ENCODE measurements at places on chromosomes 6 and 20.

DNA sequence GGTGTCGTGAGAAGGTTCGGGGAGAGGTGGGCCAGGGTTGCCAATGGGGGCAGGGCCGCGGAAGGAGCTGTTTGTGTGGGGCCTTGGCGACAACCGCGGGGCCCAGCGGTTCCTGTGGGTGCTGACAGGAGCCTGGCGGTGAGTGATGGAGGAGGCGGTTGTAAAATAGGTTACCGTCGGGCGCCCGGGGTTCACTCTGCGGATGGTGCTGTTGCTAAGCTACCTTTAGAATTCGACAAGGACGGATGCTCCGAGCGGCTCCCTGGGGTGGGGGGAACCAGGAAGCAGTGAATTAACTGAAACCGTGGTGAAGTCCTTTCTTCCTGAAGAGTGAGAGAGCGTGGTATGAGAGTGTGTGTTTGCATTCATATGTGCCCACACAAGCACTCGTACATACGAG lies 61.7 kb downstream of the CDH22 start:
- DNase-seq: peak; percentile 22

GRCh38 chr6:105507811-105508210 lies 104.9 kb upstream of the PREP start:
- no peak for DNase-seq

DNA sequence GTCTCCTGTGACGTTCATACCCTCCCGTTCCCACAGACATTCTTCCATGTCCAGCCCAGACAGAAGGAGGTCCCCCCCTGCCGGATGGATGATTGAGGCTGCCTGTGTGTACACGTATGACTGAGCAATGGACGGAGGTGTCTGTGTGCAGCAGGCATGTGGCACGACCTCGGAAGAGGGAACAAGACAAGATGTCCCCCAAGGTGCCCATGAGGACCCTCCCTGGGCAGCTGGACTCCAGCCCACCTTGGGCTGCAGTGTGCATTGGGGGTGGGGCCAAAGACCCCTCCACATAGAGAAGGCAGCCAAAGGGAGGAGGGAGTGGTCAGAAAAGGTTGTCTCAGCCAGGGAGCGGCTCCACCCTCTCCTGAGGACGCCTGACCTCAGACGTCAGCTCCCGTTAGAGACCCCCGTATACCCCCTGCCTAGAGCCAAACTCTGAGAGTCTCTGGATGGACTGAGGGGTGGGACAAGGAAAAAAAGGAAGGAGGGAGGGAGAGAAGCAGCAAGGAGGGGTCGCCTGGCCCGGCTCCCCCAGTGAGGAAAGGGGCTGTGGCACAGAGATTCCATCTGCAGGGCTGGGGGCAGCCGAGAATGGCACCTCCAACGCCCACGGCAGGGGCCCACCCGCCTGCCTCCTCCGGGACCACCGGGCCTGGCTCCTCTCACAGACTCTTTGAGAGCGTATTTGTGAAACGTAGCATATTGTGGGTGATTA lies 92.9 kb upstream of the BHLHE23 start:
- DNase-seq: no peak

DNA sequence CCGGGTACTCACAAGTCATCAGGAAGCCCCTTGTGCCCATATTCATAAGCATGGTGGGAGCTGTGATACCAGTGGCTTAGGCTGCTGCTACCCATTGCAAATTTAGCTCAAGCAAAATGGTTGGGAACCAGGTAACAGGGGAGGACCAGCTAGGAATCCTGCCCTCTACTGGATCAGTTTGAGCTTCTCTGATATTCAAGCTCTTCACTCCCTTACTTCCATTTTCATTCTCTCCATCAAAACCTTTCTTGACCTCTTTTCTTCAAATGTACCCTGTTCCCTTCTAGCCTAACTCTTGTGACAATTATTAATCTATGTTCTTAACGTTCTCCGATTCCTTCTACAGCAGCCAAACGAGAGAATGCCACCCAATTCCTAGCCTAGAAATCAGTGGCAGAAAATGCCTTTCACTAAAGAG lies 9.7 kb downstream of the NOL7 start:
- DNase-seq: peak; percentile 9

DNA sequence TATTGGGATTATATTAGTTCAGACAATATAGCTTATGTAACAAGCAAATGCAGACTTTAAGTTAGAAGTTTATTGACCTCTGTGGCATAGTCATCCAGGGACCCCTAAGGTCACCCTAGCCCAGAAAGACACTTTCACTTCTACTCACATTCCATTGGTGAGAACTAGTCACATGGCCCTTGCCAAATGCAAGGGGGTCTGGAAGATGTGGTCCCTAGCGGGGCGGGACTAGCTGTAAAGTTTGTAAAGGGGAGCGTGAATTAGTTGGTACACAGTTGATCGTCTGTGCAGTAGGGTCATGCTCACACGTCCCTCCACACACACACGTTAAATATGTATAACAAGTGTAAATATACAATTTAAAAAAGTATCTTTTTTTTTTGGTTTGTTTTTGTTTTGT lies 9.3 kb downstream of the HNF4A start:
- no peak for DNase-seq

DNA sequence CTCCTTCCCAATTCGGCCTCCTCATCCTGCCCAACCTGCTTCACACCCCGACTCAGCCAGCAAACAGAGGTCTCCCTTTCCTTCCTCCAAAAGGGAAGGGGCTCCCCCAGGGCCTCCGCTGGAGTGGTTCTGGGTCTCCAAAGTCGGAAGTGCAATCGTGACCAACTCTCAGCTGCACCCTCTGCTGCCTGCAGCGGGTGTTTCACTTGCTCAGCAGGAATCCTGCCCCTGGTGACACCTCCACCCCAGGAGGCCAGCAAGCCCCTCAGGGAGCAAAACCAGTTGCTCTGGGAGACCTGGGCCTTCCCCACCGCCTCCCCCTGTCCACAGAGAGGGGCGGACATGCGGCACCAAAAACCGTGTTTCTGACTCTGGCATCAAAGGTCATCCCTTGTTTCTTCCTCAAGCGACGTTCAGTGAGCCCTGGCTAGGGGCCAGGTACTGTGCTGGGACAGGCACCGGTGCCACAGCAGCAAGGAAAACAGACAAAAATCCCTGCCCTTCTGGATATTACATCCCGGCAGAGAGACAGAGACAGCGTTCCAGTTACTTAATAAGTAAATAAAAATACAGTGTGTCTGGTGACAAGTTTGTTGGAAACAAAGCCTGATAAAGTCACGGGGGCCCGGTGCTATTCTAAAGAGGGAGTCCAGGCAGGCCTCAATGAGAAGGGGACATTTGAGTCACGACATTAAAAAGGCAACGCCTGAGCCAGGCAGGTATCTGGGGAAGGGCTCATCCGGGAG lies 219.0 kb downstream of the BMP7 start:
- no peak for DNase-seq

DNA sequence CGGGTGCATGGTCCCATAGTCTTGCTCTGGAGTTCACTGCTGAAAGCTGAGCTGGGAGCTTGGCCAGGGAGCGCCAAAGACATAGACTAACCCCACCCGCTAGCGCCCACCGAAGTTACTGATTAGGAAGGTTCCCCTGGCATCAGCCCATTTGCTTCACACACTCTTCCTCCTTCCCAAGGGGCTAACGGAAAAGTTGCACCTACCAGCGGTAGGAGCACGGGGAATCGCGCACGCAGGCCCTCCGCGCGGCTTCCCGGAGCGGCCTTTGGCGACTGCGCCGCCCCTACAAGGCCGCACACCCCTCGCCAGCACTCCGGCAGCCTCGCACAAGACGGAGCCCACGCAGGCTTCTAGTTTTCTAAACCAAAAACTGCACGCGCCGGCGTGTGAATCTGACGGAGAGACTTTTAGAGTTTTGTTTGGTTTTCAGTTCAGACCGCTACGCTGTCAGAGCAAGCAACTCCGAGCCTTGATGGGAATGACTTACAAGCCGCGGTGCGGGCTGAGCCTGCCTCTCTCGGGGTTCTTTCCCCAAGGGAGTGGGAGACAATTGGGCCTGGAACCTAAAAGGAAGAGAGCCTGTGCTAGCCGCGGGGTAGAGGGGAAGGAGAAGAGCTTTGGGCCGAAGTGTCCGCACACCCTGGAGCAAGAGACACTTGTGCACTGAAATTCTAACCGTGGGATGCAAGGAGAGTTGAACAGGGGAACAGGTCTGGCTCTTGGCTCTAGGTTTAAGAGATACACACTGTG lies 891 bp upstream of the POU3F2 start:
- peak; percentile 16 for DNase-seq

DNA sequence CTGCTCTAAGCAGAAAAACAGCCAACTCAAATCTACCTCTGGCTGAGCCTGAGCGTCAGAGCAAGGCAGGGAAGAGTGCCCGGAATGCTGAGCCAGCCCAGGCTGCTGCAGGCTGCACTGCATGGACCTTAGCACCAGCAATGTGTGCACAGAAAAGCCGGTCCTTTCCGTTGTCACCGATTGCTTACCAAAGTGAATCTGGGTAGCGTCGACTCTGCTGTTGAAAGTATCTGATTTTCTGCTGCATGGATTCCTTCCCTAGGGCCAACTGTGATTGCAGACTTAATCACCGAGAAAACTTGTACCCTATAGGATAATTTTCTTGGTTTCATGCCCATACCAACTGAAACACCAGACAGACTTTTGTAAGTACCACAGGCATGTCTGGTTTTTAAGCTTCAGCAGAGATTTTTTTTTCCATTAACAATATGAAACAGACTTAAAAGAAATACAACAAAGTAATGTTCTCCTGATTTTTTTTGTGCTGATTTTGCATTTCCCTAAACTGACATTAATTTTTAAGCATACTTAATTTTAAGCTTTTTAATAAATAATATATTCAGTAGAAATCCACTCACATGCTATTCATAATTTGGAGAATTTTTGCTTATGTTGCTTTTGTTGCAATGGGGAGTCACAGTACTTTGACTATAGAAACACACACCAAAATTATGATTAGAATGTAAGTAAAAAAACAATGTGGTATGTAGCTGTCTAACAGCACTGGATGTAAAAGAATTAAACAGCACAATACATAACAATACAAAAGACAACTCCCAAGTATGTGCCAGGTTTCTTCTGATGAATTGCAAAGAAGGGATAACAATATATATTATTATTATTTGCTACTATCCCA lies 218.0 kb downstream of the THBS2 start:
- no peak for DNase-seq

DNA sequence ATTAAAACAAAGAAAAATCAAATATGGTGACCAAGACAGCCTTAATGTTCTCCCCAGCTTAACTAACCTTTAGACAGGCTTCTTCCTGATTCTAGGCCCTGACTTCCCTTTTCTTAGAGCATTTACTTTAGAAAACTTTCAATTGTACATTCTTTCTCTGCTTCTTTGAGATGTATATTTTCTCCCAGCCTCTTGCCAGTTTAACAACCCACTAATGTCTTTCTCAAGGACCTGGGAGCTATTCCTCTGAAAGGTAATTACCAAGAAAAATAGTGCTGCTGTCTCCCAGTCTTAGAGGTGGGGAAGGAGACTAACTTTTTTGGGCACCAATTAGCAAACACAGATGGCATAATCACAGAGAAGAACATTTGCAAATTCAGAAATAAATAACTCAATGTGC lies 62.8 kb upstream of the KCNQ5 start:
- no peak for DNase-seq

GRCh38 chr20:21436205-21436604 lies 38.9 kb upstream of the NKX2-4 start:
- DNase-seq: no peak

DNA sequence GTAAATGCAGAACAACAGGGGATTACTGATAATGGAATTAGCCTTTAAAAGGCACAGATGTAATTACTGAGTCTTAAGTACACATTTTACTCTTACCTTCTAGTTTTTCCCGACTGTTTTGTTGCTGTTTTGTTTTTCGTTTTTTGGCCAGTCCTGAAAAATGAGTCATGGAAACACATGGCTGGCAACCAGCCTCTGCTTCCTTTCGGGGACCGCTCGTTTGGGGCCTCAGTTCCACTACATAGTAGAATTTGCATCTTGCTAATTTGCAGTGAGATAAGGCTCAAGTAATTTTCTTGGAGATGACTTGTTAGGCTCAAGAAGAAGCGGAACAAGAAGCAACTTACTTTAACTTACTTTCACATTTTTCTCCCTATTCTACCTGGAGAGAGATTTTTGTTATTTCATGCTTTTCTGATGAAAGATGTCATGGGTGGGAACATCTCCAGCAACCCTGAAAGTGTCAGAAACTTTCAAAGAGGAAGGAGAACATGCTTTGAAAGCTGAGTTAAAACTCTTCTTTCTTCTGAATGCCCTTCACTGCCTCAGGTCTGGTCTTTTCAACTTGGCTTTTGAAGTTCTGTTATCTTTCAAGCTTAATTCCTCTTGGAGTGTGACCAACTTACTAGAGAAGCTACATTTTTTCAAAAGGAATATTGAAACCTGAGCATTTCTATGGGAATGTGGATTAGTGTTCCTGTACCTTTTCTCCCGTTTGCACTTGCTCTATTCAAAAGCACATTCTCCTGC lies 71.5 kb upstream of the HDAC2 start:
- no peak for DNase-seq

- no peak for DNase-seq
Observed at GRCh38 chr6:166618866-166619761, 7.9 kb downstream of the RPS6KA2 start.

DNA sequence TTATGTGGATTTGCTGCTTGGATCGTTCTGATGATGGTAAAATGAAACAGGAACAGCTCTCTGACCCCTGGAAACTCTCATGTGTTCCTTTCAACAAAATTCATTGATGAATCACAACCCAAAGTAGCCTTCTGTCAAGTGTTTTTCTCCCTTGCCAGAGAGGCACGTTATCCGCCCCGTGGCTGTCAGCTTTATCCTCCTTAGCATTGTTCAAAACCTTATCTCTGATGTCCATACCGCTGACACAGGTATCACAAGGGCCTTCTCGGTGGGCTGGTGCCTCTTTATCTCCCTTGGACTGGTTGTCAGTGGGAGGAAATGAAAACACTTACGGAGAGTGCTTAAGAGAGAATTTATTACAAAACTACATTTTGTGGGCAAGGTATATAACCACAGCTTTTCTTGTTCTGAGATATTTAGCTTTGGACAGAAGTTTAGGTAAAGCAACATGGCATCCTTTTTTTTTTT lies 84.9 kb downstream of the TIAM2 start:
- DNase-seq: no peak

DNA sequence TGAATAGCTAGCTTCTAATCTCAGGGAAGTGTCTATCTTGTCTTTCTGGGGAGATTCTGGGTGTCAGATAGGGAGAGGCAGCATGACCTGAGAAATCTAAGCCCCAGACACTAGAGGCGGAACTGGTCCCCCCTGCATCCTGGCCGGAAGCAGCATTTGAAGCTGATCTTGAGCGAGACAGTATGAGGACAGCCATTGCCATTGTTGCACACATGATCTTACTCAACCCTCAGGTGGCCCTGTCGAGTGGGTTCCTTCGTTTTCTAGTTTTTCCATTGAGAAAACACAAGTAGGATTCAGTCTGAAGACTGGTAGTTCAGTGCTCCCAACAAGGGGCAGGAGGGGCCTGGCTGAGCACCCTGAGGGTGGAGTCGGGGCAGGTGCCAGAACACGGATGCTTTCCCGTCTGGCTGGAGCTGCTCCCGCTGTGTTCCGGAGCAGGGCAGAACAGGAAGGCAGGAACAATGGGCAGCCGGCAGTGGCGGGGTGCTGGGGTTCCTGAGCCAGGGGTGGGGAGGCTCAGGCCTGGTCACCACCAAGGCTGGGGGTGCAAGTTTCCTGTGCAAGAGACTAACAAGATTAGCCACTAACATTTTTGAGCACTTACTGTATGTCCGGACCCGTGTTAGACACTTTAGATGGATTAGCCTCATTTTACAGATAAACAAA lies 7.9 kb upstream of the SDCBP2 start:
- DNase-seq: no peak

GRCh38 chr6:136643850-136644596 lies 93.8 kb upstream of the MAP7 start:
- peak; percentile 65 for DNase-seq
